NCI-H524 (cell line): ENCODE measurements at places on chromosomes 5 and 9.

DNA sequence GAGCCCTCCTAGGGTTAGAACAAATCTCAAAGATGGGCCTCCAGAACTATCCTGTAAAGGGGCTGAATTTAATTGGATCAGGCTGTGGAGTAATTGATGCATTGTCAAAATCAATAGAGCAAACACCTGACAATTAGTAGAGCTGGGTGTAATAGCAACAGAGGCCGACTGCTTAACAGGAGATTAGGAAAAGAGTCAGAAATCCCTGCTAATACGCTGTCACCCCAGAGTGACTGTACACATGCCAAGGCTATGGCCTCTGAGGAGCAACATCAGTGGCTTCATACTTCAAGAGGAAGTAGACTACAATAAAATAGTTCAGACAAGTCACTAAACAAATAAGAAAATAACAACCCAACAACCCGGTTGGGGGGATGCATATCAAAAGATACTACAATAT lies 18.7 kb upstream of the GRPEL2 start:
- no peak for DNase-seq

DNA sequence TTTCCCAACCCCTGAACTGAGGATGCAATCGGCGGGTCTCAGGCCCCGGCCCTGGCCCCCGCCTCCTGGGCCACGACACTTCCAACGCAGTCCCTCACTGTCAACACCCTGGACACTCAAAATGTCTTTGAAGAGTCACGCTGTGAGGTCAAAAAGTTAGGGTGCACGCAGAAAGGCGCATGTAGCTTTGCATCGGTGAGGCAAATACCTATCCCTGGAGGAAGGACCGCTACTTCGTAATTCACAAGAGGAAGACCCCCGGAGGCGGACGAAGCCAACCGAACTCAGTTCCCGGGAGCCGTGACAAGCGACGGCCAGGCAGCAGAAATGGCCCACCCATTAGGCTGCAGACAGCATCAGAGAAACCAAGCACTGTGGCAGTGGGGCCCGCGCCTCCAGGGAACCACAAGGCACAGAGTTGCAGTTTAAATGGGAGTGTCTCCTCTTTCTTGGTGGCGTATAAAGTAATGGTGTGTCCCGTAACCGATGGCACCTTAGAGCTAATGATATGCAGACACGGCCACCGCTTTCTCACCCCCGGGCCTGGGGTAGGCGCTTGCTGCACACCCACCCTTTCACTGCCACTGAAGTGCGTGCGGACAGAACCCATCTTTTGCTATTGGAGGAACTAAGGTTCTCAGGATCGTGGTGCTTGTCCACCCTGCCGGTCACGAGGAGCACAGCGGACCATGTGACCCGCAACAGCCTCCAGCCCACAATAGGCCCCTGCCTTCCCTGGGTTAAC lies 9.0 kb downstream of the ADAMTS2 start:
- DNase-seq: no peak

DNA sequence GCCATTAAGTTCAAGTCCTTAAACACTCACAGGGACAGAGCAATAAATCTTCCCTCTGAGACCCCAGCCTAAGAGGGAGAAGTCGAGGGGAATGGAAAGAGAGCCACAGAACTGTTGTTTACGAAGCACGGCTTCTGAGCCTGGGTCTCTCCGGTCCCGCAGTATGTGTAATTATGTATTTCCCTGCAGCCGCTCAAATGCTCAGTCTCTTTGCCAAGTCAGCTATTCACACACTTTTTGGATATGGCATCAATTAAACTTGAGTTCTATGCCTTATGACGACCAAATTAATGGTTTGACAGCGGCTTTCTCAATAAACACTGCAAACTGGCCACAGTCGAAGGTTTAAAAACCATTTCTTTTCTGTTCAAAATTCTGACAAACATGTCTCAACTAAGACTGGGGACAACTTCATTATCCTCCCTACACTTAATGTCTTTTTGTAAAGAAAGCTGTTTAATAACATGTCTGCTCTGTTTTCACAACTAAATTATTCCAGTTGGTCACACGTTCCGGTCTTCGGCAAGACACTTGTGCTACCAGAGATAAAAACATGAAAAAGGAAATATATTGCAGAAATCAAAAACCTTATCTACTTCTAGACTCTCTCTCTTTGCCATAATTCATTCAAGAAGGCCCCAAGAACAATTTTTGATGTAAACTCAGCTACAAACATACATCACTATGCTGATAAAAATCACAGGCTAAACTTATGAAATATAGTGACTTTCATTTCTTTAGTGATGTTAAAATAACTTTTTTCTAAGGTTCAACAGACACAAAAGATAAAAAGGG lies 203.2 kb downstream of the GAPVD1 start:
- no peak for DNase-seq

GRCh38 chr9:96515621-96516470 lies 65.9 kb downstream of the HABP4 start:
- no peak for DNase-seq

DNA sequence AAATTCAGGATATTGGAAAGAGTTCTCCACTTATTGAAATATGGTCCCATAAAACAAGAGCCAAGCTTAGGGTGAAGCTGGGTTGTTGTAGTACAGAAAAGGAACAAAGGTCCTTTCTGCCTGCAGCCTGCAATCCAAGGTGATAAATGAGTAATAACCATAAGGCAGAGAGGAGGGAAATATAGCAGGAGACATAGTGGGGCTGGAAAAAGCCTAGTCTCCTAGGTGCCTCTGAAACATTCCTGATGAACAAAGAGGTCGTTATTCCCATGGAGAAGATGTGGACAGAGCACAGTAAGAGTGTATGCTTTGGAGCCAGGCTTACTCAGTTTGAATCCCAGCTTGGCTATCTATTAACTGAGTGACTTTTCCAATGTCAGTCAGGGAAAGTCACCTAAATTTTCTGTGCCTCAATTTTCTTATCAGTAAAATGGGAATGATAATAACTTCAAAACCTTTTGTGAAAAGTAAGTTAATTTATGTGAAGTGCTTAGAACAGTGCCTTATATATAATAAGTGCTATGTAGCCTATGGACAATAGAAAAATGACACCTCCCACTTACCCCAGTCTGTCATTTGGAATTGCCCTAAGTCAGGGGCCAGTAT lies 110.8 kb upstream of the GRIN3A start:
- DNase-seq: no peak

- no peak for DNase-seq
Measured at GRCh38 chr9:13860946-13861640, 452.8 kb downstream of the NFIB start.

DNA sequence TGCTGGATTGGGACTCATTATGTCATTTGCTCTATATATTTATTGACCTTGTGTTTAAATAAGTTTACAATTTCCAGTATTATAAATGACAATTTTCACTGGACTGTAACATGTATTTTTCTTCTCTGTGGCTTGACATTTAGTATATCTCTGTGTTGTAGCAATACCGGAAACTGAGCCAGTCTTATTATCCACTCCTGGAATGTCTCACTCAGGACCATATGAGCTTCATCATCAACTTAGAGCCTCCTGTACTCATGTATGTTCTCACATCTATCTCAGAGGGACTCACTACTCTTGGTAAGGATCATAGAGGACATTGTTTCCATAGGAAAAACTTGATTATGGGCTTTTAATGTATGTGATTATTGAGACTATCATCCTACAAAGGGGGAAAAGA lies 66.5 kb upstream of the TLX3 start:
- DNase-seq: no peak

DNA sequence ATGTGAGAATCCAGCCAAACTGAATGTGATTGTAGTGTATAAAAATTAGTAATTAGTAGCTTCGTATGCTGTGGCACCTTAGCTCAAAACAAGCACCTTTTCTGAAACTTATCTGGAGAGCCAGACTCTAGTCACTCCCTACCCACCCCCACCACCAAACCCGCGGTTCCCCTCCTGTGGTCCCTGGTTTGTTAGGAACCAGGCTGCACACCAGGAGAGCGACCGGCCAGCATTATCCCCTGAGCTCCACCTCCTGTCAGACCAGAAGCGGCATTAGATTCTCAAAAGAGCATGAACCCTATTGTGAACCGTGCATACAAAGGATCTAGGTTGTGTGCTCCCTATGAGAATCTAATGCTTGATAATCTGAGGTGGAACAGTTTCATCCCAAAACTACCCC lies 498.6 kb downstream of the CHSY3 start:
- DNase-seq: no peak

GRCh38 chr5:152987131-152987530 lies 503.3 kb upstream of the GRIA1 start:
- no peak for DNase-seq

GRCh38 chr5:133966090-133966489 lies 2.3 kb downstream of the C5orf15 start:
- DNase-seq: no peak

GRCh38 chr9:6788162-6789016 lies 30.6 kb downstream of the KDM4C start:
- no peak for DNase-seq

DNA sequence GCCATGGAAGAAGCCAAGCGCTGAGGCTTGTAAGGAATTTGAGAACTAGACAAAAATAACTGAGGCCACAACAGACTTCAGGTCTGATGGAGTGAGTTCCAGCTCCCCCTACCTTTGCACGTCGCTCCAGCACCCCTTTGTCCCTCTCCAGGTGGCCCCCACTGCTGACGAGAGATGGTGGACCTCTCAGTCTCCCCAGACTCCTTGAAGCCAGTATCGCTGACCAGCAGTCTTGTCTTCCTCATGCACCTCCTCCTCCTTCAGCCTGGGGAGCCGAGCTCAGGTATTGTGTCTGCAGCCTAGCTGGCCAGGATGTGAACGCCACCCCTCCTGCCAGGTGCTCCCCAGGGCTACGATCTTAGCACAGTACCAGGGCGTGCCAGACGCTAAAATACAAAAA lies 5.2 kb downstream of the BTNL9 start:
- no peak for DNase-seq

DNA sequence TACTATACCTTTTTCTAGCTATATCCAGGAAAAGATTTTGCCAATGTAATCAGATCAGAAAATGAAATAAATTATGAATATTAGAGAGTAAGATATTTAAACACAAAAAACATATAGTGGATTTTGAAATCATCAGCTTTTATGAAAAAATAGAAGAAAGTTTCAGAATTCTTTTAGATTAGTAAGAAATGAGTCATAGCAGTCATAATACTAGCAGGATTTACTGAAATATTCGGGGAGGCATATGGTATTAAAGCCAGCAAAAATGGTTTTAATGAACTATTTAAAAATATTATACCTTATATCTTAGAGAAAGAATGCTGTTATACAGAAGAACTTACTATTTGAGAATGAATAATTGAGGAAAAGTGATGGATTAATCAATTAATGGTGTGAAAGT lies 303.6 kb upstream of the NUDT12 start:
- no peak for DNase-seq
